ENCODE measurements at places on chromosomes 1 and 21. TPM values are rescaled to one million over a fixed set of nuclear protein-coding genes. Genes with fewer than 3 reads are reported as not detected.

Gene MX2
- total RNA-seq = 2.0 TPM

Gene S100PBP
- total RNA-seq = 60.1 TPM

Gene IGSF21
- not detected for total RNA-seq

Gene ERI3
- total RNA-seq = 24.3 TPM

Gene ZMYND12
- 0.32 TPM for total RNA-seq

Gene SH2D2A
- not detected for total RNA-seq

Gene APCS
- not detected for total RNA-seq

Gene TAS1R1
- not detected for total RNA-seq

Gene SMIM1
- total RNA-seq = 0.44 TPM

Gene PEX10
- 32.2 TPM for total RNA-seq

Gene FYB2
- not detected for total RNA-seq

Gene PARK7
- 268 TPM for total RNA-seq

Gene EIF3I
- 269 TPM for total RNA-seq

Gene ZMYM1
- total RNA-seq = 27.1 TPM

Gene GJA4
- total RNA-seq = 2.6 TPM

Gene ETNK2
- 15.5 TPM for total RNA-seq

Gene ARHGEF10L
- total RNA-seq = 1.2 TPM

Gene TSPEAR
- 0.19 TPM for total RNA-seq

Gene DNMT3L
- not detected for total RNA-seq

Gene LRRC38
- total RNA-seq = 1.4 TPM

Gene DMRTA2
- total RNA-seq = not detected

Gene SDC3
- total RNA-seq = 44.7 TPM

Gene TNFRSF9
- 0.16 TPM for total RNA-seq

Gene RPTN
- total RNA-seq = not detected

Gene ARHGAP30
- not detected for total RNA-seq

Gene S1PR1
- total RNA-seq = 169 TPM

Gene ZNF687
- total RNA-seq = 10.6 TPM

Gene TFF1
- not detected for total RNA-seq

Gene RGS8
- total RNA-seq = under 0.01 TPM

Gene MAP3K21
- 0.16 TPM for total RNA-seq

Gene AADACL4
- not detected for total RNA-seq

Gene SNAP47
- total RNA-seq = 31.1 TPM

Gene GPX7
- total RNA-seq = 7.0 TPM

Gene IPO13
- 14.7 TPM for total RNA-seq

Gene CFAP45
- 0.13 TPM for total RNA-seq

Gene CCDC190
- 0.38 TPM for total RNA-seq

Gene CLCA1
- total RNA-seq = not detected

Gene BARHL2
- under 0.01 TPM for total RNA-seq

Gene HRNR
- total RNA-seq = not detected

Gene TMEM79
- total RNA-seq = 0.81 TPM

Gene CD244
- total RNA-seq = not detected

Gene HSPA6
- total RNA-seq = under 0.01 TPM

Gene SARS1
- total RNA-seq = 180 TPM

Gene C1orf210
- total RNA-seq = not detected

Gene LYPD8
- total RNA-seq = not detected

Gene HCRTR1
- 0.65 TPM for total RNA-seq

Gene NKAIN1
- 0.06 TPM for total RNA-seq

Gene UTS2
- total RNA-seq = not detected

Gene BGLAP
- not detected for total RNA-seq

Gene ATP1A4
- not detected for total RNA-seq

Gene IL23R
- total RNA-seq = not detected

Gene CFHR2
- not detected for total RNA-seq

Gene INSRR
- total RNA-seq = not detected

Data from bladder microvascular endothelial cell (primary cell).